ENCODE measurements at places on chromosomes 11 and 22. TPM values are rescaled to one million over a fixed set of nuclear protein-coding genes. Genes with fewer than 3 reads are reported as not detected.

Gene DDI1
- total RNA-seq = not detected

Gene XKR3
- total RNA-seq = not detected

Gene RFPL2
- 0.09 TPM for total RNA-seq

Gene E2F8
- 41.9 TPM for total RNA-seq

Gene LGR4
- total RNA-seq = 0.11 TPM

Gene CD3G
- 221 TPM for total RNA-seq

Gene CHRNA10
- 3.7 TPM for total RNA-seq

Gene FREY1
- total RNA-seq = 4.4 TPM

Gene GGTLC3
- total RNA-seq = not detected

Gene MYOD1
- not detected for total RNA-seq

Gene DNAJB7
- not detected for total RNA-seq

Gene MMP7
- total RNA-seq = not detected

Gene NAALAD2
- total RNA-seq = not detected

Gene FCHSD2
- 31.1 TPM for total RNA-seq

Gene DEPDC5
- 38.5 TPM for total RNA-seq

Gene OR8G5
- total RNA-seq = not detected

Gene TNNT3
- total RNA-seq = 4.9 TPM

Gene APOL5
- total RNA-seq = not detected

Gene IRAG1
- total RNA-seq = not detected

Gene SNX32
- 1.6 TPM for total RNA-seq

Gene PLEKHB1
- total RNA-seq = 5.2 TPM

Gene HTATIP2
- 40.6 TPM for total RNA-seq
